ENCODE measurements at places on chromosomes 3 and 15. TPM values are rescaled to one million over a fixed set of nuclear protein-coding genes. Genes with fewer than 3 reads are reported as not detected.
A peak's percentile ranks its signal among the peaks of the same experiment; 100 is the strongest.

GRCh38 chr15:66027268-66027805, 158.0 kb downstream of the RAB11A start:
- DNase-seq: no peak

DNA sequence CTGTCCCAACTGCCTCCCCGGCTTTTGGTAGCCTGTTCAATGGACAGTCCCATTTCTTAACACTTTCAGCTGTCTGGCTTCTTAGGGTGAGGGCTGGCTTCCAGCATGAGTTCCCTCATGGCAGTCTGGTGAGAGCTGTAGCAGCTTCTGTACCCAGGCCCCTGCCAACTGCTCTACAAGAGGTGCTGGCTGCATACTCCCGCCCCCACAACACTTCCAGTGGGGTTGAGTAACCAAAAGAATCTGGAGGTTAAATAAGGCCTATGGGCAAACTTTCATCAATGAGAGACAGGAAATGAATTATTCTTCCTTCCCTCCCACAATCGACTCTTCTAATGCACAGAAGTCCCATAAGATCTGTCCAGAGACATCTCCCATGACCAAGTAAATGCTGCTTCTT, 145.0 kb downstream of the NEK10 start:
- DNase-seq: no peak

- DNase-seq: peak; percentile 29
Observed at GRCh38 chr15:27414168-27414870, 443.3 kb downstream of the GABRG3 start.

GRCh38 chr3:38634111-38634510, 15.4 kb downstream of the SCN5A start:
- DNase-seq: no peak

- DNase-seq: no peak
Observed at GRCh38 chr15:71647487-71647808, 162.9 kb upstream of the NR2E3 start.

- DNase-seq: no peak
Observed at GRCh38 chr15:39357480-39358268, 223.2 kb upstream of the THBS1 start.

DNA sequence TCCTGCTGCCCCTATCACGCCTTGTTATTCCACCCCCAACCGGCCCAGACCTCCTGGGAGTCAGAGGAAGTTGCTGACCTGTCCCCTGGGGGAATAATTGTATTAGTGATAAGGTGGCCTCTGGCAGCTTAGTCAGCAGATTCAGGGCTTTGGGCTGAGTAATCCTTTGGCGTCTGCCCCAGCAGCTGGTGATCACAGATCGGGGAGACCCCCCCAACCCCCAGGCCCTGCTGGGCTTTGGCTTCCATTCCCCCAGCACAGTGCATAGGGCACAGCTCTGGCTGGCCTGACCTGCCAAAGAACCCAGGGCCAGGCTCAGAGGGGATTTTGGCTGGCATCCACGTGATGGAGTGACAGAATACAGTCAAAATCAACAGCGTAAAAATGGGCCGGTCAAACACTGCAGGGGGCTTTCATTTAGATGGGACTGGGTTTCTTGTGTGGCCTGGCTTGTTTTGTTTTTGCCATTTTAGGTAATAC, 3.9 kb upstream of the NR2E3 start:
- peak; percentile 56 for DNase-seq

GRCh38 chr3:114427285-114428043, 133.6 kb downstream of the TIGIT start:
- no peak for DNase-seq

GRCh38 chr3:137988152-137988551, 21.8 kb upstream of the CLDN18 start:
- DNase-seq: no peak

GRCh38 chr3:193165431-193166120, 75.4 kb upstream of the PLAAT1 start:
- DNase-seq: no peak

DNA sequence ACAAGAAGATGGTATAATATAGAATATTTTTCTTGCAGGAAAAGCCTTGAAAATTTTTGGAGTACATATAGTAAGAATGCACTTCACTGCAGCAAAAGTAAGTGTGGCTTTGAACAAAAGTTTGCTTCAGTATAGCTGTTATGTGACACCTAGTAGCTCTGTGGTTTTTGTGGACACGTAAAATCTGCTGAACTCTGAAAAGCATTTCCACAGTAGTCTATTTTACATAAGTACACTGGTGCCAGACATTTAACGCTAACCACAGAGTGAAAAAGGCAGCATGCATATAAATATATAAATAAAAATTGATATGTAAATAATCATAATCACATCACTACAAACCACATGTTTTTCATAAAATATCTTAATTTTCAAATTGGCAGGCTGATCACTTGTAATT, 39.8 kb downstream of the CGGBP1 start:
- DNase-seq: no peak

GRCh38 chr3:194163697-194164096, 27.7 kb downstream of the HES1 start:
- DNase-seq: no peak

GRCh38 chr3:44965165-44965564, 10.8 kb downstream of the ZDHHC3 start:
- no peak for DNase-seq

GRCh38 chr3:156040041-156040440, 80.3 kb upstream of the KCNAB1 start:
- DNase-seq: no peak

GRCh38 chr15:81052046-81052445, 51.3 kb downstream of the TLNRD1 start:
- no peak for DNase-seq

DNA sequence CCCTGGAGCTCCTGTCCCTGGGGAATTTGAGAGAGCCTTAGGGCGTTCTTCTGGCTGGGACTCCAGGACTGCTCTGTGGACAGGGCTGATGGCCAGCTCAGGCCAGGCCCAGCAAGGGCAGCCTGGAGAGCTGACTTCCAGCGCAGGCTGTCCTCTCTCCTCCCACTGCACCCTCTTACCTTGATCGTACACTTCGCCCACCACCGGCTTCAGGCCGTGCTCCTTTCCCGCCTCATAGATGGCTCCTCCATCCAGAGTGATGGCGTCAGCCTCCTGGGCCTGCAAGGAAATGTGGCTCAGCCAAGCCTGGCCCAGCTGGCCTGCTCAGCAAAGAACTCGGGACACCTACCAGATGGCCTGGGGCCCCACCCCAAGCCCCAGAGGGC, 3.1 kb downstream of the MELTF start:
- DNase-seq: peak; percentile 46

DNA sequence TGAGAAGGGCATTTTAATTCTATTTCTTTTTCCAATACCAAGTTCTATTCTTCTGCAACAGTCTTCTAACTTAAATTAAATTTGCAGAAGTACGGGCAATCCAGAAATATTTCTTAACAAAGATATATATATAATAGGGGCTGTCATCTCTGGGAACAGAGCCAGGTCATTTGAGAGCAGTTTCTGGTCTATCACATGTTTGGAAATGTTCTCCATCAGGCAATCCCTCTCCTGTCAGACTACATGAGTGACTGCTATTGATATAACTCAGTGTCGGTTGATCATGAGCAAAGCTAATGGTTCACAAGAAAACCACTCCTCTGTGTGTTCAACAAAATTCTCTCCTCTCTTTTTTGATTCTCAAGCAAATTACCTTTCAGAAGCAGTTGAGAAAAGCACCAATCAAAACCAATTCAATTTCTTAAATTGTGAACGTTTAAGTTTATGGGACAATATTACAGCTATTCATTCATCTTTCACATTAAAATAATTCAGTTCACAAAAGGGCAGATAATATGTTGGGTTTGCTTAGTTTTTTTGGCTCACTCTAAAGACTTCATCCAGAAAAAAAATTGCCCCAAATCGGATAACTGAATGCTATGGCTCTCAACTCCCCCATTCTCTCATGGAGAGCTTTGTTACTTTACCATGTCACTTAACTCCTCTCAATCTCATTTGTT, 152.9 kb upstream of the TGFBR2 start:
- DNase-seq: no peak

DNA sequence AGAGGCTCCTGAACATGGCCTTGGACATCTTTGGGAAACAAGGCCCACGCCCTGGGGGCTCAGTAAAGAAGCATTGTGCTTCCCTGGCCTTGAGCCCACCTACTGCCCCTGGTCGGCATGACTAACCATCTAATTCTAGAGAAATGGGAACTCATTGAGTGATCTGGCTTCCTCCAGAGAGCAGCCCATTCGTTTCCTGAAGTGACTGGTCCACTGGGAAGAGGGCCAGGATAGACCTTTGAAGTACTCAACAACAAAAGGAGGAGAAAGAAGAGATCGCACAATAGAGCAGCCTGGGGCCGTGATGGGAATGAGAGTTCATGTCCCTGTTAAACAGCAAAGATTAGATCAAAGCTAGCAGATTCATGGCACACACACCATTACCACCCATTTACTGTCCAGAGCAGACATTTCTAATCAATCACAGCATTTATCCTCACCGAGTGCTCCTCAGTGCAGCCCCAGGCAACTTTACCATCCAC, 514.4 kb upstream of the PROK2 start:
- no peak for DNase-seq

DNA sequence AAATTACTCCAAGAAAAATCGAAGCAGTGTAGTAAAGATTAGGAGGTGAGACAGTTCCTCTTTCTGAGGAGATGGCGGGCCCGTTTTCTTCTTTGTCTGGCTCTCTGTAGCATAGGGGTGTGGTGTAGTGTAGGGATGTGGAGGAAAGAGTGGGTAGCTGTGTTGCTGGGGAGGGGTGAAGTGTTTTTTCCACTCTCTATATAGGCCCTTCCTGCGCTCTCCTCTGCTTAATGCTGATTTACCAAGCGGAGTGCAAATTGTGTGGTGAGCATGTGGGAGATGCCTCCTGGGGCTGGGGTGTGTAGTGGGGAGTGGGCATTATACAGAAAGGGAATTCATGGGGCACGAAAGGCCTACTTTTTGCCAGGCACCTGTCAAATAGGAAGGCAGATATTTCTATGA, 94.9 kb downstream of the ST6GAL1 start:
- no peak for DNase-seq

- DNase-seq: no peak
Observed at GRCh38 chr3:53594276-53594675, 99.9 kb downstream of the CACNA1D start.

DNA sequence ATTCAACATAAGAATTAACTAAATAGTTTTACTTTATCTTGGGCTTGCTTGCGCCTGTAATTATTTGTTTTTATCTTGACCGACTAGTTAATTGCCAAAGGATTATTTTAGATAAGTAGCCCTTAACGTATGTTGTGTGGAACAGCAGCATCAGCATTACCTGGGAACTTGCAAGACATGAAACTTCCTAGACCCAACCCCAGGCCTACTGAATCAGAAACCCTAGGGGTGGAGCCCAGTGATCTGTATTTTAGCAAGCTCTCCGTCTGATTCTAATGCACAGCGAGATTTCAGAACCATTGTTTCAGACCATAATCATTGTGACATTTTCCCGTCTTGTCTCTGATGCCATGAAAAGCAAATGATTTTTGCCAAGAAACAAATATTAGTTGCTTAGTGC, 31.1 kb downstream of the FILIP1L start:
- DNase-seq: no peak

- DNase-seq: no peak
Observed at GRCh38 chr15:48547286-48547685, 98.2 kb downstream of the FBN1 start.

GRCh38 chr3:53643757-53644156, 149.3 kb downstream of the CACNA1D start:
- peak; percentile 52 for DNase-seq

GRCh38 chr15:98996624-98997023, 11.0 kb downstream of the PGPEP1L start:
- DNase-seq: no peak

DNA sequence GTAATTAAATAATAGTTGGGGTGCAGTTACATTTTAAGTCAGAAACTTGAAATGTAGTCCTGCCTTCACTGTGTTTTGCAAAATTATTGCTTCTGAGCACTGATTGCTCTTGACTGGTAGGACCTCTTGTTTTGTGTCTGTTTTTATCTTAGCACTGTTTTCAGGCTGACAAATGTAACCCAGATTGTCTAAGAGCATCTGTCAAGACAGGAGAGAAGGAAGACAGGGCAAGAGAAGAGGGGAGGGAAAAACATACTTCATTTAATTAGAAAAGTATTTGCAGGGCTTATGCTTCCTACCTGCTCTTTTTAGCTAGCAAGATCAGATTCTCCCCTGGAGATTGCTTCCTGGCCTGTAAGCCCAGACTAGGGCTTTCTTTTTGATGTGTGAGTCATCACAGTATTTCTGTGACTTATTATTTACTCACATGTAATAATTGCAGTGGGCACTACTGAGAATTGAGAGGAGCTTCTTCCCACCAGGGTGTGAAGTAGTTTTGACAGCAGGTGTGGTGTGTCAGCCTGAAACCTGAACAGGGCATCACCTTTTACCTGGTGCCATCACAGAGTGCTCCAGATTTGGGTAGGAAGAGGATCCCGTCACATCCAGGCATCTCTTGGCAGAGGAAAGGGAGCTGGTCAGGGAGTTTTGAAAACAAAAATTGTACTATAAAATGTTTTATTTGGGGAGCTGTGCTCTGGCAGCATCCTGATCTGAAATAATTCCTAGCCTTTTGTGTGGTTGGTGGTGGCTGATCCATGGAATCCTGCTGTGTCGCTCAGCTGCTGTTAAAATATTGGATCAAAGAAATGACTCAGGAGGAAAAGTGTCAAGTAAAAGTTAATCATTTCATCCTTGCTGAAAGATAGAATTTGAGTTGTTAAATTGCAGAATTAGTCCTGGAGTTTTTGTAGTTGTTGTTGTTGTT, 98.2 kb downstream of the TMEM108 start:
- no peak for DNase-seq

Gene SLC12A8
- 9.3 TPM for total RNA-seq

Gene WDR93
- total RNA-seq: not detected

Gene ITIH1
- not detected for total RNA-seq

Gene ANKRD63
- total RNA-seq: 0.45 TPM

Gene SNX22
- total RNA-seq: 1.7 TPM

Gene CHST2
- 99.4 TPM for total RNA-seq

Gene THSD4
- total RNA-seq: 3.9 TPM

Gene SPCS1
- total RNA-seq: 85.3 TPM

Gene SKOR1
- 0.11 TPM for total RNA-seq

Gene GOLGA8J
- not detected for total RNA-seq

Measured in H7 (cell line).